ENCODE measurements at places on chromosomes 1 and 21.
A peak's percentile ranks its signal among the peaks of the same experiment; 100 is the strongest.

- DNase-seq, result no peak
These were observed 92.0 kb upstream of the PRMT6 start for GRCh38 chr1:106964495-106964894.

DNA sequence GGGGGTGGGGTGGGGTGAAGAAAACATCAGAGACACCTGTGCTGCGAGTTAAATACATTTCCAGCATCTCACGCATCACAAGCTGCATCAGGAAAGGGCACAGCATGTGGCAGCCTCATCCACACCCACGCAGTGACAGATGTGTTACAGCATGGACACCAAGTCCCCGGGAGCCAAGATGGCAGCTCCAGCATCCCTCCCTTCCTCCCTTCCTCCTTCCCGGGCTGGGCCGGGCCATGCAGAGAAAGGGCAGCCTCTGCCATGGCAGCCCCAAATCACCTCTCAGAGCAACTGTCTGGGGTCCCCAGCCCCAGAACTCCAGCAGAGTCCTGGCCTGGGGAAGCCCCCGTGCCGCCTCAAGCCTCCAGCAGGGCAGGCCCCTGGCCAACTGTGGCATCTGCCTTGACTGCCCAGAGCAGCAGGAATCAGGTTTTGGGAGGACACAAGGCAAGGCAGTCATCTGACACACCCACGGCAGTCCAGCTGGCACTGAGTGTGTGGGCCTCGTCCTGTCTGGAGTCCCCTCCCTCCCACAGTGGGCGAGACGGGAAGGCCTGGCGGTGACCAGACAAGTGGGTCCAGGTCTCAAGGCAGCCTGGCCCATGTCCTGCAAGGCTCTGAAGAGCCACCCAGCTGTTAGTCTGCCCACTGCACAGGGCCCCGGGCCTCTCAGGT, 6.2 kb downstream of the SMIM1 start:
- no peak for DNase-seq

DNA sequence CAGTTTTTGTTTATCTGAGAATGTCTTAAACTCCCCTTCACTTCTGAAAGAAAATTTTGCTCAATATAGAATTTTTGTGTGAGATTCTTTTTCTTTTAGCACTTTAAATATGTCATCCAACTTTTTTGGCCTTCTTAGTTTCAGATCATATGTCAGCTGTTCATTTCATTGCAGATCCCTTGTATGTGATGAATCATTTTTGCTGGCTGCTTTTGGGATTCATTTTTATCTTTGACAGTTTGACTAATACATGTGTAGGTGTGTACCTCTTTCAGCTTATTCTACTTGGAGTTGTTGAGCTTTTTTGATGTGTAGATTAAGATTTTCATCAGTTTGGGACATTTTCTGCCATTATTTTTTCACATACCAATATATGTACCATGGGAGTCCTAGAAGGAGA, 156.8 kb downstream of the FASLG start:
- no peak for DNase-seq

DNA sequence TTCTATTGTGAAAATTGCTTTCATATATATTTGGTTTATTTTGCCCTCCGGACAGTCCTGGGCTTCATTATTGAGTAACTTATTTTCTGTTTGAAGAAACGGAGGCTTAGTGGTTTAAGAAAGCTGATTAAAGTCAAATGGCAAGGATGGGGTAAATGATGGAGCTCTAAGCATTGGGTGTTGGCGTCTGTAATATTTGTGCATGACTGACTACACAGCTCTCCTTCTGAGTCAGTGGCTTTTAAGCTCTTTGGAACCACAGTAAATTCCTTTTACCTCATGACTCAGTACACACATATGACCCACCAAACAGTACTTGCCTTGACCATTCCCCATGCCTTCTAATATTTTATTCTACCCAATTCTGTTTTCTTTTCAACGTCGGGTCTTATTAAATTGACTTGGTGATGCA, 21.0 kb downstream of the B3GALT5 start:
- DNase-seq, result no peak

- no peak for DNase-seq
These were observed 30.5 kb upstream of the PIK3CD start for GRCh38 chr1:9621032-9621431.

DNA sequence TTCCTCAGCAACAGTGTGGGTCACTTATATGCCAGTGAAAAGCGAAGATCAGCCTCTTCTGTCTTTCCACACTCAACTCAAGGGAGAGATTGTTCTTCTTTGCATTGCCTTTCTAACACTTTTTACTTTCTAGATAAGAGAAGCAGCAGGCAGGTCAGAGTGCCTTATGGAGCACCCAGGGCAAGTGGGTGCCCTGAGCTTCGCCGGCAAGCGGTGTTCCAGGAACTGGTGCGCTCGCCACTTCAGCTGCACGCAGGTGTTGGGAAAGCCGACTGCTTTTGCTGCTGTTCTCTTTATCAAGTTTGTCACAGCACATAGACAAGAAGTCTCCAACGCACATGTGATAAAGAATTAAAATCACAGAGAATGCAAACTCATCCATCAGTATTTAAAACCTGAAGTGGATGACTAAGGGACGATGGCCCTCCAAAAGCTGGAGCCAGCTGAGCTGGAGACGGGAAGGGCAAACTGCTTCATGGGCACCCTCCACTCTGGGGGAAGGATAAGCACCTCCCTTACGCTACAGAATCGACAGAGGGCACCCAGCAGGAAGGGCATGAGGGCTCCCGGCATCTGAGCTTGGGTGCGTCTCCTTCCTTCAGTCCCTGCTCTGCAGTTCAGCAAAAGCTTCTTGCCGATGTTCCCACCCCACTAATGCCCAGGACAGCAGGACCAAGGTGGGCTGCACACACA, 20.7 kb downstream of the UBE2G2 start:
- no peak for DNase-seq

GRCh38 chr1:182446033-182446669, 3.8 kb upstream of the RGSL1 start:
- no peak for DNase-seq

DNA sequence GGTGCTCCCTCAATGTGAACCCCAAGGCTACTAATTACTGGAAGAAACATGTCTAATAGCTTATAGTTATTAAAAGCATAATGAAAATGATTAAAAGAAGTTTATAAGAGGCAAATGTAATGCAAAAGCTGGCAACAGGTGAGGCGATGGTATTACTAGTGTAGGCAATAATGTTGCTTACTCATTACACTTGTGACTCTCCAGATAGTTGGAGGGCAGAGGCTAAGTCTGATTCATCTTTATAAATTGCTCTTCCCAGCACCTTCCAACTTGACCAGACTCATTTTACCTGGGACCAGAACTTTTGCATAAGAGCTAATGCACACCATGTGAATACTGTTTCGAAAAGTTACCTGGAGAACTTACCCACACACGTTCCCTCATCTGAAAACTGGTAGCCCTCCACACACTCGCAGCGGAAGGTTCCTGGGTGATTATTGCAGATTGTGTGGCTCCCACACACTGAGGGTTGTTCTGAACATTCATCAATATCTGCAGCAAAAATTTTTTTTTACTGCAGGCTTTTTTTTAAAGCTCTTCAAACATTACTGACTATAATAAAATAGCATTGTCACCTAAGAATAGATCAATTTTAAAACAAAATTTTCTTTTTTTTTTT, 48.0 kb downstream of the NID1 start:
- no peak for DNase-seq

DNA sequence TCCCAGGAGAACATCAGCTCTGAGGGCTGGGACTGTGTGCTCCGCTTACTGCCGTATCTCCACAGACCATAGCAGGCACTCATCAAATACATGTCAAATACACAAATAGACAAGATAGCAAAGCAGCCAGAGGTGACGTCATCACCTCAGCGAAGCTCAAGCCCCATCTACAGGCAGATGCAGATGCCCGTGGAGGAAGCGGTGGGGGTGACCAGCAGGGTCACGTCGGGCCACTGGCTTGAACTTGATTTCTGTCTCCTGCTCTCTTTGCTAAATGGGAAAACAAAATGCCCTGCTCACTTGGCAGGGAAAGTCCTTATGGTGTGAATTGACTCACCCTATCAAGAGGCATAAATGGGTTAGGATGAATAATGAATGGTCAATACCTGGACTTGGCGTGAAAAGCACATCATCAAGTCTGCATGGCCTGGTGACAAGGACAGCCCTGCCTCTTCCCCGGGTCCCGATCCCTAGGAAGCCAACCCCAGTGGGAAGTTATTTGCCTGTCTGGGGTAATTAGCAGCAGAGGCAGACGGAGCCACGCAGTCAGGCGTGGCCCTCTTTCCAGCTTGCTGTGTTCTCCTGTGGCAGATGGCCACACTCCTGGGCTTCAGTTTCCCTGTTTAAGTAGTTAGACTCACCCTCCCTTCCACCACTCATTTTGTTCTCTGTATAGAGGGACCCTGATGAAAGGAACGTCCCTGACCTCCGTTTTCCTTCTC, 536.0 kb downstream of the NPHP4 start:
- no peak for DNase-seq

GRCh38 chr21:32543975-32544374, 41.3 kb downstream of the TCP10L start:
- DNase-seq, result no peak

GRCh38 chr1:205951746-205952145, 8.5 kb upstream of the SLC26A9 start:
- DNase-seq, result no peak

DNA sequence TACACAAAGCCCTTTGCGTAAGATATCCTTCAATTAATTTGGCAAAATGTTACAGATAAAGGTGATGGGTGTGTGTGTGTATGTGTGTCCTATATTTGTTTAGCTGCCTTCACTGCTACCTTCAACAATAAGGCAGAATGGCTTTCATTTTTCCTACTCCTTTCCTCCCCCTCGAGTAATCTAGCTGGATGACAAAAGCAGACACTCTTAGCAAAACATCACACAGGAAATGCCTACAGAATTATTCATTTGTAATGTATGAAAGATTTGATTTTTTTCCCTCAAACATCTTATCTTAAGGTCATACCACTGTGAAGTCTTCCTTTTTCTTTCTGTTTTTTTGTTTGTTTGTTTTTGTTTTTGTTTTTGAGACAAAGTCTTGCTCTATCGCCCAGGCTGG, 10.6 kb downstream of the PTPN22 start:
- no peak for DNase-seq

DNA sequence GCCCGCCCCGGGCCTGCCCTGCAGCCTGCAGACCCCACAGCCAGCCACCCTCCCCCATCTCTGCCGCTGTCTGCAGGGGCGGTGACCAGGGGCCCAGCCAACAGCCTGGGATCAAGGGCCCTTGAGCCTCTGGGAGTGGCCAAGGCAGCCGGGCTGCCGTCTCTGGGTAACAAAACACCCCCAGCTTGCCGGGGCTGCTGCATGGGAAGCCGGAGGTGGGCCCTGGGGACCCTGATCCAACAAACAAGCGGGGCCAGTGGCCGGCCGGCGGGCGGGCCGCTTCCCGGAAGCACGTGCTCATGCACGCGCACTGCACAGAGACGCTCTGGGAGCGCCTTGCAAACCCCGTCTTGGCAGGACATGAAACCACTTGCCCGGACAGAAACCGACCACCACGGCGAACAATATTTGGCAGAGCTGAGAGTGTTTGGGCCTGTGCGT, 13.2 kb downstream of the MEGF6 start:
- DNase-seq, result no peak

- peak; percentile 22 for DNase-seq
These were observed 110.9 kb downstream of the KCNN3 start for GRCh38 chr1:154759196-154759595.
